Suprapubic skin (tissue), 4 donors: ENCODE measurements at places on chromosomes 3 and 15.

DNA sequence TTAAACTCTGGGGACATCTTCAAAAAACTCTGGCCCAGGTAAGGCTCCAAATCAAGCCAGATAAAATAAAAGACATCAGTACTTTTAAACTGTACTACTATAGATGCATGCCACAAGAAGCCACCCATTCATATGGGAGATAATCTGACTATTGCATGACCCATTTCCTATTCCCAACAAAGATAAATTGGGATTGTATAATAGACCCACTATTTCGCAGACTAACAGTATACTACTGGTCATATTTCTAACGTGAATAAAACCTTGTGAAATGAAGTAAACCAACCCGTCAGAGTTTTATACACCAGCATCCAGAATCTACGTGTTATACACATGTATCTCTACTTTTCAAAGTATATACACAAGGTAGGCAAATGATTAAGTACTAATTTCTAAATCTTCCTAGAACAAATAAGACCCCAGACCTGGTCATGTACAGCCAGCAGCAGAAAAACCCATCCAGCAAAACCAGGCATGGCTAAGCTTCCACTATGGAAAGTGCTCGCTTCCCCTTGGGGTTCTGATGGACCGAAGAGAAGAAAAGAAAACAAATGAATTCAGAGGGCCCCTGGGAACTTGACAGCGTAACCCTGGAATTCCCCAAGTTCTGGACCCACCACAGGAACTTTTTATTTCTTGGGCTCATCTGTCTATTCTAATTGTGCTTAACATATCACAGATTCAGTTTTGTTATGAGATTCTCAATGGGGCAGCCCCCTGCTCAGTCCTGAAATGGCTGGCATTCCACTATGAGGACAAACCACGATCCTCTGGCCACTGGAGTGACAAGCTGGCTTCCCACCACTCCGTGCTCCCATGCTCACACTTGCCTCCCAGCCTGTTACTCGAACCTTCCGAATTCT lies 69.1 kb downstream of the MB21D2 start:
- no peak for DNase-seq

- DNase-seq = no peak
Measured at GRCh38 chr3:192092388-192093005, 631.5 kb downstream of the PYDC2 start.

- no peak for DNase-seq
Measured at GRCh38 chr3:64397573-64397972, 172.3 kb upstream of the PRICKLE2 start.

DNA sequence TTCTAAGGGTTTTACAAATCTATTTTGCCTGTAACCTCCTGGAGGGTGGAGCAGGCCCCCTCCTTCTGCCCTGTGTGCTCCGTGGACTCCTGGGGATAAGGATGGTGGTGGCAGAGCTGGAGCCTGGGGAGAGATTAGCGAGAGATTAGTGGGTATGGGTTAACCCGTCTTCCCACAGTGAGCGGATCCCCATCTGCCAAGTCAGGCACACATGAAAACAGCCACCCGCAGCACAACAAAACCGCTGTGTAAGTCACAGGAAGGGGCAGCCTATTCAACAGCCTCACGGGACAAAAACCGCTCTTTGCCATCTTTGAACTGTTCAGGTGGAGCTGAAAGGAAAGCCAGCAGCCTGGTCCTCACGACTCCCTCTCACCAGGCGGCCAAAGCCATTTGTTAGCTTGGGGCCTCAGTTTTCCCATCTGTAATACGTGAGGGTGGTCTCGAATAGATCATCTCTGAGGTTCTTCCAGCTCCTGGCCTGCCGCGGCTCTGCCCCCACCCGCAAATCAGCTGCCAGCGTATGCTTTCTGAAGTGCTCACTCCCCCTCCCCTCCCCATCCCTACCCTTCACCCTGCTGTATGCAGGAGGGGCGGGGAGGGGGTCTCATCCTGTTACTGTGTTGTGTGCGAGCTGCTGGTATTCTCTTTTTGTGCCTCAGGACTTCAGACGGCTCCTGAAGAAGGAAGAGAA lies 43.6 kb downstream of the PDIA5 start:
- DNase-seq = no peak

DNA sequence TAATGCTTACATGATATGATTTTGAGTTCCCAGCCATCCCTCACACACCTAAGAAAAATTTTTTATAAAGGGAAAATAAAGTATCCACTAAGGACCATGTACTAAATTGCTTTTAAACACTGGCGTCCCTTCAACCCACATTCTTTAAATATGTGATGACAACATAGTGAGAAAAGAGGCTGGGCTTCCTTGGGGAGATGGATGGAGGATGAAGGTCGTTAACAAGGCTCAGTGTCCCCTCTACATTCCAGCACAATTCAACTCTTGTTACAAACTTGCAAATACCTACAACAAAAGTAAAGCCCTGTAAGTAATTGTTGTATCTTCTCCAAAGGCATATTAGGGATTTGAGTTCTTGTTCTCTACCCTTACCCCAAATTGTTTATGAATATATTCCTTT lies 87.2 kb upstream of the SLC4A7 start:
- no peak for DNase-seq
